ENCODE measurements at places on chromosomes 3 and 15.

- peak; percentile 82 for DNase-seq
Measured at GRCh38 chr15:79004336-79004735, 59.5 kb upstream of the CTSH start.

DNA sequence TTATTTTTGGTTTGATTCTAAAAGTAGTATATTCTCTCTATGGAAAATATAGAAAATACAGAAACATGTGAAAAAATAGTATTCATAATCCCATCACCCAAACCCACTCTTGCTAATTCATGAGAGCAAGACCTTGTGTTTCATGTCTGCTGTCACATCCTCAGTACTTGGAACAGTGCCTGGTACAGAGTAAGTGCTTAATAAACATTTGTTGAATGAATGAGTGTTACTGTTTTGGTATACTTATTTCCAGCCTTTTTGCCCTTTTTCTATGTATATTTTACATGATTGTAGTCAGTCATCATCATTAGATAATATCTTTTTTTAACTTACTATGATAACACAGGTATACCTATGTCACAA lies 59.3 kb downstream of the IL16 start:
- no peak for DNase-seq

GRCh38 chr3:170469151-170470062 lies 50.7 kb downstream of the CLDN11 start:
- DNase-seq = no peak

GRCh38 chr15:42456971-42457370 lies 34.0 kb downstream of the ZNF106 start:
- DNase-seq = no peak

GRCh38 chr15:90049666-90050604 lies 48.8 kb downstream of the ZNF710 start:
- DNase-seq = no peak

- no peak for DNase-seq
Measured at GRCh38 chr3:121362035-121362734, 183.6 kb downstream of the POLQ start.

DNA sequence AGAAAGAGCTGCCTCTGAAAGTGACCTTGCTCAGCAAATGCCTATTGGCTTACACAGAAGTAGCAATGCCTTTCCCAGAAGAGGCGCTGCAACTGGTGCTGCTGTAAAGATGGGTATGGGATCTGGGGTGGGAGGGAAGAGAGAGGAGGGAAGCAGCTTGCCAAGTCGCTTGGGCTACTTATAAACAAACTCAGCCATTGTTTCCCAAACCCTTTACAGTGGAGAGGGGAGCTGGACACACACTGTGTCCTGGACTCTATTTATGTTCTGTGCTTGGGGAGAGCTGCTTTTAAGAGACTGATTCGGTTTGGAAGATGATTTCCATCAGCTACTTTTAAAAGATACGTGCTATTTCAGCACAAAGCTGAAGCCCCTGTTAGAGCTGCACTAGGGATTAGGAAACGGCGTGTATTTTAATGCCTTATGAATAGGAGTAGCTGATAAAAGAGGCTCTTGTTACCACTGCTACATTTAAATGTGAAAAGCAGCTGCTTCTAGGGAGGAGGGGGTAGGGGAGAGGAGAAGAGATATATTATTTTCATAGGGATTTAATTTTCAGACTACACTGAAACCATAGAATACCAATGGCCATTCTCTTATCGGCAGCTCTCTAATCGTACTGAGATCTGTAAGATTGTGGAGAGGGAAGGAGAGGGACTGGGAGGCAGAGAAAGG lies 440.6 kb downstream of the MCTP2 start:
- no peak for DNase-seq

DNA sequence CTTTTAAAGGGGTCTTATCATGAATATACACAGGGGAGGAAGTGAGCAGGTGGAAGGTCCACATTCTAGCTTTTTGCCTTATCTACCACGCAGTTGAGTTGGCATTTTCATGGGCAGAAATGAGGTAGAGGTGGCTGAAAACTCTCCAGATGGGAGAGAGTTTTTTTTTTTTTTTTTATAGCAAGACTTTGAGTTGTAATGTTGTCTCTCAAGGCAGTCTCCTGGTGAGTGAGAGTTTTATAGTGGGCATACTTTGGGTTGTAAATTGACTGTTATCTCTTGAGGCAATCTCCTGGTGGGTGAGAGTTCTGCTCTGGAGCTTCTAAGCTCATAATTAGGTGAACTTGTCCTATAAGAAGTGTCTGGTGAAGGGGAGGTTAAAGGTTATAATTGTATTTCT lies 191.7 kb upstream of the NAALADL2 start:
- DNase-seq = no peak

DNA sequence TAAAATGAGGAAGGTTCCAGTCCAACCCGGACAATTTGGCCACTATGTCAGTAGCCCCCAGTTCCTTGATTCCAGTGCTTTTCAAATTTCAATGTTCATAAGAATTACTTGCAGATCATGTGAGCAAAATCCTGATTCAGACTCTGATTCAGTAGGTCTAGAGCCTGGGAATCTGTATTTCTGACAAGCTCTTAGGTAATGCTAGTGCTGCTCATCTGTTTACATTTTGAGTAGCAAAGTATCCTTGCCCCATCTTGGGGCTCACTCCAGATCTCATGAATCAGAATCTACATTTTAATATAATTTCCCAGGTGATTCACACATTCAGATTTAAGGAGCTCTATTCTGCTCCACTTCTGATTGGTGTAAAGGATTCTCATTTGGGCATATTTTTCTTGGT lies 142.0 kb downstream of the NAALADL2 start:
- no peak for DNase-seq

GRCh38 chr3:77040216-77040615 lies 317 bp downstream of the ROBO2 start:
- no peak for DNase-seq

- no peak for DNase-seq
Measured at GRCh38 chr3:58173029-58173668, 37.6 kb downstream of the DNASE1L3 start.

GRCh38 chr3:148829926-148830325 lies 2.3 kb downstream of the CPB1 start:
- no peak for DNase-seq

DNA sequence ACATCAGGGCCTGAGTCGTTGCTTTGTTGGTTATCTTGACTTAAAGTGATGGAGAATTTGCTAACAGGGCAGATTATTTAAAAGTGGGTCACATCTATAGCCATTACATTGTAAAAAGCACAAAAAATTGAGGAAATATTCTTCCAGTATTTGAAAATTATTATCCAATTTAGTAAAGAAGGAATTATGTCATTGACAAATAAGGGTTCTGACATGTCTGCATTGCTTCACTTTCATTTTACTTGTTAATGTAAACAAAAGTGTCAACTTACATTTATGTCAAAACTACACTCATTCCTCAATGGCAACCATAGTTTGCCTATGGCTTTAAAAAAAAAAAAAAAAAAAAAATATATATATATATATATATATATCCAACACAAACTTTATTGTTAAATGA lies 3.4 kb upstream of the PARP14 start:
- DNase-seq = peak; percentile 51

GRCh38 chr3:115512565-115513415 lies 110.5 kb upstream of the GAP43 start:
- peak; percentile 21 for DNase-seq

DNA sequence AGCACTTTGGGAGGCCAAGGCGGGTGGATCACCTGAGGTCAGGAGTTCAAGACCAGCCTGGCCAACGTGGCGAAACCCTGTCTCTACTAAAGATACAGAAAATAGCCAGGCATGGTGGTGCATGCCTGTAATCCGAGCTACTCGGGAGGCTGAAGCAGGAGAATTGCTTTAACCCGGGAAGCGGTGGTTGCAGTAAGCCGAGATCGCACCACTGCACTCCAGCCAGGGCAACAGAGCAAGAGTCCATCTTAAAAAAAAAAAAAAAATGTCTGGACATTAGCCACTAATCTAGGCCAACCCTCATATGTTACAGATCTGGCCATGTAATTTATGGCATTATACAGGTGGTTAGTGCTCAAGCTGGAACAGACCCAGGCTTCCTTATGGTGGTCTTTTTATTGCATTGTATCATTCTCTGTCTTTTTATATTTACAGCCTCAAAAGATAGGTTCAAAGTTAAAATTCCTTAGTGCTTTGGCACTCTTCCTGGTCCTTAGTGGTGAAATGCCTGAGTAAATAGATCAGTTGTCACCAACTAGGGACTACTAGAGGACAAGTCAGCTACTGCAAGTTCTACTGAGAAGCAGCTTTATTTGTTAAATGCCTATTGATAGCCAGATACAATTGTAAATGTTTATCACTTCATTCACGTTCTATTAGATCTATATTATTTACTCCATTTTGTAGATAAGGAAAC lies 16.0 kb downstream of the STARD9 start:
- peak; percentile 31 for DNase-seq

- DNase-seq = no peak
Measured at GRCh38 chr3:68206524-68207117, 552.2 kb upstream of the SUCLG2 start.

GRCh38 chr15:98657721-98658120 lies 9.4 kb downstream of the IGF1R start:
- peak; percentile 95 for DNase-seq

DNA sequence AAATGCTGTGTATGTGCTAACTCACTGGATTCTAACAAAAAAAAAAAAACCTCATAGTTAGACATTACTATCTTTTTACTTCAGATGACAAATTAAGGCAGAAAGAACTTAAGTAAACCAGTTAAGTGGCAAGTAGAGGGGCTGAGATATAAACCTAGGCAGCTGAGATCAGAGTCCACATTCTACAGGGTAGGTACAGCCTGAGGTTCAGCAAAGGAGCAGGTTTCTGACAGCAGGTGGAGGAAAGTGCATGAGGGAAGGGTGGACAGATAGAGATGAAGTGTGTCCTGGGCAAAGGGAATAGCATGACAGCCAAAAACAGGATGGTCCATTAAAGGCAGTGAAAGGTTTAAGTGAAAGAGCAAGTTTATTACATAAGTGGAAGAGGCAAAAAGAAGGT lies 329.2 kb downstream of the ULK4 start:
- no peak for DNase-seq

DNA sequence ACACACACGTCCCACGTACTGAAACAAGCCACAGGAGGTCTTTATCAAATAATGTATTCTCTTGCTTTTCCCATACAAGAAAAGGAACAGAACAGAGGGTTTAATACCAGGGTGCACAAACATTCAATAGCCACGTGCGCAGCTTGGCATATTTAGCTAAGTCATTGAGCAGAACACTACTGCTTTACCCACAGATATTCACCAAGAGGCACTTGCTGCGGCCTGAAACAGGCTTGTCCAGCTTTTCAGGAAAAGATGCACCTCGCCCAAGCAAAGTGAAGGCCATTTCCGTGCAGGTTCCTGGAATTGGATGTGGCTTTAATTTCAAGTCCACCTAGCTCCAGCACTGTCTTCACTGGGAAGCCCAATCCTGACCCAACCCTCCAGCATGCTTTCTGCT lies 17.6 kb downstream of the ZDHHC3 start:
- no peak for DNase-seq

GRCh38 chr3:127204841-127205582 lies 12.1 kb downstream of the PRR23E start:
- no peak for DNase-seq

DNA sequence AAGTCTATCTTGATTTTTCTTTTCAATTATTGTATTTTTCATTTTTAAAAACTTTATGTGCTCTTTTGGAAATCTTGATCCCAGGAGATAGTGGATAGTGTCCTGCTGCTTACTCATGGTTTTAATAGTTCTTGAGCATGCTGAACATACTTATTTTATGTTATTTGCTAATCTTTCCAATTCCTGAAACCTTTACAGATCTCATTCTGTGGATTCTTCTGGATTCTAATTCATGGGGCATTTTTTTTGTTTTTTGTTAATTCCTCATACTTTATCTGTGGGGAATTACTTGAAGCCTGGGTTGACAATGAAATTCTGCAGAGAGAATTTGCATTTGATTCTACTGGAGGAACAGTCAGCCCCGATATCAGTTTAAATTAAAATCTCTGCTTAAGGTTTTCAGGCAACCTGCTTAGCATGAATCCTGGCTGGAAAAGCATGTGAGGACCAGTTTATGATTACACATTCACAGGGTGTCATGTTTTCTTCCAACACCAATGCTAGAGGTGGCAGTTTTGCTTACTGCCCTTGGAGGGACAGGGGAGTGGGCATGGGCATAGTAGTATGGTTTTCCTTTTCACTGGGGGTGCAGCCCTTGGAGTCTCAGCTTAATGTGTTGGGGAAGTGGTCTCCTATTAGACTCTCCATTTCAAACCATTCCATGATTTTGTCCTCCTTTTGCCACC lies 46.0 kb downstream of the MLH1 start:
- no peak for DNase-seq

DNA sequence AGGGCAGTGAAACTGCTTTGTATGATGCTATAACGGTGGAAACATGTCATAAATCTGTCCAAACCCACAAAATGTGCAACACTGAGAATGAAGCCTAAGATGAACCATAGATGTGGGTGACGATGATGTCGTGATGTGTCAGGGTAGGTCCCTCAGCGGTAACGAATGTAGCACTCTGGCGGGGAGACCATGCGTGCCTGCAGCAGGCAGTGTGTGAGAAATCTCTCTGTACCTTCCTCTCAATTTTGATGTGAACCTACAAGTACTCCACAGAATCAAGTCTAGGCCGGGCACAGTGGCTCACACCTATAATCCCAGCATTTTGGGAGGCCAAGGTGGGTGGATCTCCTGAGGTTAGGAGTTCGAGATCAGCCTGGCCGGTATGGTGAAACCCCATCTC lies 268.2 kb upstream of the LYSMD4 start:
- DNase-seq = no peak

GRCh38 chr15:98746375-98747155 lies 98.2 kb downstream of the IGF1R start:
- no peak for DNase-seq

DNA sequence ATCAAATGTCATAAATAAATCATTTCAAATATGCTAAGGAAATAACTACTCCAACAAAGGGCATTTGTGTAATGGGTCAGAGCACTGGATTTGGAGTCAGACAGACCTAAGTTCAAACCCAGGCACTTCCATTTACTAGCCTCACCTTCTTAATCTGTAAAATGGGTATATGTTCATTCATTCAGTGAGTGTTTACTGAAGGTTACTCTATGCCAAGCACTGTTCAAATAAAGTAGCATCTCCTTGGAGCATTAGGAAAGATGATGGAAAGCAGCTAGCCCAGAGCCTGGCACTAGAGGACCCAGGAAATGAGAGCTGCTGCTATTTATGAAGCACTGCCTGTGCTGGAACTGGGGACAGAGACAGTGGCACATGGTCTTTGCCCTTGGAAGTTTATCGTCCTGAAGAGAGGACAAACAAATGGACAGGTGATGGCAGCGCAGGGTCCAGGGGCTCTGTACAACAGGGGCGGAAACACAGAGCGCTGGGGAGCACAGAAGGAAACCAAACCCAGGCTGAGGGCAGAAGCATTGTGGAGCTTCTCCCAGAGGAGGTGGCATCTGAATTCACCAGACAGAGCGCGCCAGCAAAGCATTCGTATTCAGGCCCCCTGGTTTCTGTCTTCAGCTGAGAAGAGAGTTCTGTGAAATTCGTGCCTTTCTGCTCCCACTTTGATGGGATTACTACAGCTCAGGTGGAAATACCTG lies 19.0 kb downstream of the TM4SF4 start:
- no peak for DNase-seq

- DNase-seq = no peak
Measured at GRCh38 chr15:74293021-74293810, 57.1 kb downstream of the CCDC33 start.
